ENCODE measurements at places on chromosomes 5 and 9. TPM values are rescaled to one million over a fixed set of nuclear protein-coding genes. Genes with fewer than 3 reads are reported as not detected.

- DNase-seq, result no peak
- no peak overlapping the region for H3K27ac ChIP-seq
- H3K4me3 ChIP-seq, result no peak overlapping the region
- H3K4me1 ChIP-seq, result no peaks in the 10 kb centered on the region
Observed at GRCh38 chr5:132547269-132547668, 3.9 kb upstream of the IL5 start.

- H3K4me1 ChIP-seq, result no peaks in the 10 kb centered on the region
- no peaks in the 10 kb centered on the region for H3K36me3 ChIP-seq
- no peak overlapping the region for H3K27ac ChIP-seq
- H3K4me3 ChIP-seq, result no peak overlapping the region
- no peak for DNase-seq
Observed at GRCh38 chr5:38045446-38045845, 205.6 kb upstream of the GDNF start.

DNA sequence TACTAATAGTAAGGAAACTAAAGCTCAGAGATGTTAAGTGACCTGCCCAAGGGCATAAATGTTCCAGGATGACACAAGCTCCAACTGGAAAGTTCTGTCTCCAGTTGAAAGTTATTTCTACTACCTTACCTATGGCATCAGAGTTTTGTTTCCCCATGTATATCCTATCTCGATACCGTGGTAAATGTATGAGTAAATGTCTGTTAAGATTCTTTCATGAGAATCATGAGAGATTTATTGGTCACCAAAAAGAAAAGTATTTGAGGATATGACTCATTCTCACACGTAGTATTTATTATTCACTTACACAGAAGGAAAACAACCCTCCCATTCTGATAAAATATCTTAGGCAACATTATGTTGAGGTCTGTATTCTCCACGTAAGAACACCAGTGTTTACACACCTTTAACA, 11.1 kb upstream of the SHOC1 start:
- H3K4me3 ChIP-seq, result no peak overlapping the region
- H3K27me3 ChIP-seq, result no peaks in the 10 kb centered on the region
- H3K36me3 ChIP-seq, result no peaks in the 10 kb centered on the region
- no peaks in the 10 kb centered on the region for H3K4me1 ChIP-seq

SLC36A3 gene
- not detected for total RNA-seq

IFNA7 gene
- total RNA-seq, result not detected

DNA sequence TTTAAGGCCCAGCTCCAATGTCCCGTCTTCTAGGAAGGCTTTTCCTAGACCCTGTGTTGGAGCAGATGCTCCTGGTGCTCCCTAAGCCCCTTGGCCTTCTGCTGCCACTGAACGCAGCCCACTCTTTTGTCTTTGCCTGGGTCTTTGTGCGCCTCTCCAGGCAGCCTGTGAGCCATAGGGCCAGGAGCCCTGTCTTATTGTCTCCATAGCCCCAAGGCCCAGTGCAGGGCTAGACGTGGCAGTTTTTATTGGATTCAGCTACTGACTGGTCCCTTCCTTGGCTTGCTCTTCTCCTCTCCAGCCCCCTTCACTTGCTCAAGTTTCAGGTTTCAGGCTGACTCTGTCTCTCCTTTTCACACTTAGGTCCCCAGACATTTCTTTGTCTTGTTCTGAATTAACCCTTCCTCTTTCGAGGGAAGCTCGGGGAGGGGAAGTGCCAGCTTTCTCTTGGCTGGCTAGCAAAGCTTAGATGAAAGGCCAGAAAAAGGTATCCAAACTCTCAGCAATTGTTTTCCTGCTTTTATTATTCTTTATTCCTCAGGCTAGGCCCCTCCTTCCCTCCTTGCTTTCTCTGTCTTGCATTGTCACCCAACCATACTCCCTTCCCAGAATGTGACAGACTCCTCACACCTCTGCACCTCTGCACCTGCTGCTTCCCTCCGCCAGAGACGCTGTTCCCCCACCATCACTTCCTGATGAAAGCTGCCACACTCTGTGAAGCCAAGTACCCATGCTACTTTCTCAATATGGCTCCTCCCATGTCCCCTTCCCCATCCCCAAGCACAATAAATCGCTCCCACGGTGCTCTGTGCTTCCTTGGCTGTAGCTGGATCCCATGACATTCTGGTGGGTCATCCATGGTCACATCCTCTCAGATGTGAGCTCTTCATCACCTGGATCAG, 101.6 kb upstream of the CPEB4 start:
- no peaks in the 10 kb centered on the region for H3K4me1 ChIP-seq
- H3K4me3 ChIP-seq, result no peak overlapping the region
- no peaks in the 10 kb centered on the region for H3K36me3 ChIP-seq
- DNase-seq, result no peak

DNA sequence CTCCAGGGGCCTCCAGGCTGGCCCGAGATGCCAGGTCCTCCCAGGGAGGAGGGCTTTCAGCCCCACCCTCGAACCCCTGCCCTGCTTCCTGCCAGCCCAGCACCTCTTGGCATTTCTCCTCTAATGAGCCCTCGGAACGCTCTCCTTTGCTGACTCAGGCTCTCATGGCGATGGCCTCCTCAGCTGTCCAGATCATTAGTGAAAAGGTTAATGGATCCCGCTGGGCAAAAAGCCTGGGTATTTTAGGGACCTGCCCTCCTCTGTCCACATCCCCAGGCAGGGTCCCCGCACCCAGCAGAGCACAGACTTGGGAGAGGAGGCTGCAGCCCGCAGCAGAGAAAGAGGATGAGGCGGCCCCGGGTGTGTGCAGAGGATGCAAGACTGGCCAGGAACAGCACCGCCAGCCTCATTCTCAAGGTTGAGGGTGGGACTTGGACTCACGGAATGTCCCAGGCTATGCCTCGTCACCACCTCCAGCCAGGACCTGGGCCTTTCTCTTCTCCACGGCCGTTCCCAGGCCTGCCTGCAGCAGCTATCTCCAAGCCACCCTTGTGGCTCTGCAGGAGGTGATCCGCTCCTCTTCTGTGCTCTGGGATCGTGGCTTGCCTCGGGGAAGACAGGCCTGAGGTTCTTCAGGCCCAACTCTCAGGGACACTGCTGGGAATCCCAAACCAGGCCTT, 23.0 kb upstream of the ADAMTS2 start:
- no peaks in the 10 kb centered on the region for H3K27me3 ChIP-seq
- H3K4me3 ChIP-seq, result no peak overlapping the region

DNA sequence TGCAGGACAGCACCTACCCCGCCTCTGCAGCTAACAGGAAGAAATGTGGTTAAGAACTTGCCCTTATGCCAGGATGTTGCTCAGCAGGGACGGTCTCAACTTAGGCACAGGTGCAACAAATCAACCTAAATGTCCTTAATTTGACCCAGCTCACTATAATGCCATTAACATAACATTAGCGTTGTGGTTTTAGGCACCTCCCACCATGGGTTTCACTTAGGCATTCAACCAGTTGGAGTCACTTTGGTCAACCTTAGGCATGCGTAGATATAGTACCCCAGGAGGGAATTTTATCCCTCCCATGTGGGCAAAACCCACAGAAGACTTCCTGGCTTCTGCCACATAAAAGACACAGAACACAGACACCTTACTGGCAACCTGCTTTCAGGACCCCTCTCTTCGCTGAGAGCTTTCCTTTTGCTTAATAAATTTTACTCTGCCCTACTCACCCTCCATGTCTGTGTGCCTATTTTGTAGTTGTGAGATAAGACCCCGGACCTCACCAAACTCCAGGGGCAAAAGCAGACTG, 8.7 kb upstream of the ERAP1 start:
- H3K4me1 ChIP-seq, result no peaks in the 10 kb centered on the region
- H3K4me3 ChIP-seq, result no peak overlapping the region
- H3K27me3 ChIP-seq, result no peaks in the 10 kb centered on the region
- no peak for DNase-seq
- H3K36me3 ChIP-seq, result no peaks in the 10 kb centered on the region
- H3K27ac ChIP-seq, result no peak overlapping the region

ARSI gene
- 0.91 TPM for total RNA-seq

- no peak overlapping the region for H3K4me3 ChIP-seq
- H3K27ac ChIP-seq, result no peak overlapping the region
- H3K27me3 ChIP-seq, result no peaks in the 10 kb centered on the region
- H3K36me3 ChIP-seq, result no peaks in the 10 kb centered on the region
Observed at GRCh38 chr5:160773646-160774410, 78.2 kb downstream of the ATP10B start.

DNA sequence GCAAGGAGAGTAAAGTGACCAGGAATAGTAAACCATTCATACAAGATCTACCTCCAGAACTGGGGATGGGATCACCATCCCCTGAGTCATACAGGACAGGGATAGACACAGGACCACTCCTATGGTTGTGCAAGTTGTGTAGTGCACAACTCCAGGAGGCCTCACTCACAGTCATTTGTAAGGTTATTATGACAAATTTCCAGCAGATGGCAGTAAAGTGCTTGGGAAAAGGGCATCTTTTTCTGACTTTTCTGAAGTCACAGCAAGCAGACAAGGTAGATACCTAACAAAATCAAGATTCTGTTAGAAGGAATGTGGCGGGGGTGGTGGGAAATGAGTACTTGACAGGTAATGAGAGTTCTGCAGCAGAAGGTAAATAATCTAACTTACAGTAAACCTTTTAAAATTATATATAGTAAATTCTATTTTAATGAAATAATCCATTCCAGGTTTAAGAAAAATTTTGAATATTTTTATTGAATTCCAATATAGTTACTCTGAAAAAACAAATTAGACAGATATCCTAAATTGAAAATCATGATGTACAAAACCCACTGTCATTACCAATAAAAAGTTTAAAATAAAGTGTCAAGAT, 16.7 kb upstream of the KIF27 start:
- DNase-seq, result no peak
- H3K27ac ChIP-seq, result no peak overlapping the region
- no peaks in the 10 kb centered on the region for H3K27me3 ChIP-seq

LIX1 gene
- total RNA-seq, result not detected

- H3K27ac ChIP-seq, result no peak overlapping the region
- no peaks in the 10 kb centered on the region for H3K36me3 ChIP-seq
- no peaks in the 10 kb centered on the region for H3K4me1 ChIP-seq
- no peaks in the 10 kb centered on the region for H3K27me3 ChIP-seq
Observed at GRCh38 chr5:137370096-137371071, 128.7 kb downstream of the SPOCK1 start.

FREM1 gene
- total RNA-seq, result 18.9 TPM

DNA sequence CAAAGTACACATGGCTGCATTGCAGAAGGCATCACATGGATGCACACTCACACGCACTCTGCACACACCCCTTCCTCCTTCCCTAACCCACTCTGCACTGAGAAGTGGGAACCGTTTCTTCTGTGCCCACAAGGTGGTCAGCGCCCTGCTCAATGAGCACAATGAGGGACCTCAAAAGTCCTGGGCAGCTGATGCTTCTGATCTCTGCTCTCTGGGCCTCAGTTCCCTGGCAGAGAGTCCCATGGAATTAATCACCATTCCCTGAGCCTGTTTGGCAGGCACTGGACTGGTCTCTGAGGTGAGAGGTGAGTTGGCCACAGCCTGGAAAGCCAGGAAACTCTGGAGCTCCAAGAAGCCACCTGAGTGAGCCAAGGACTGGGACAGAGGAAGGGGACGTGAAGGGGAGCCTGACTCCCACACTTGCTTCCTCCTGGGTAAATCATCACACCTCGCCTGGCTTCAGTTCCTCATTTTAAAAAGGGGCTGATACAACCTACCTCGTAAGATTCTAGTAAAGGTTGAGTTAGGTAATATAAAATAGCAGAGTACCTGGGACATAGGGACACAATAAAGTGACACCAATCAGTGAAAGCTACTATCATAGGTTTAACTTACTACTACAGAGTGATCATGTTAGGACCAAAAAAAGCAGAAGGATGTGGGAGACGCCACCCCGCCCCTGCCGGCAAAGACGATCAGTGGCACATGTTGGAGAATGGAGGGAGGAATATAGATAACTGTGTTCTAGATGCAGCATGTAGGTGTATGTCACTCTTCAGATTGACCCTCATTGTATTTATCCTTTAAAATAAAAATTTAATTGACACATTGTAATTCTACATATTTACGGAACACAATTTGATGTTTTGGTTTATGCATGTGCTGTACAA, 21.1 kb upstream of the IGFBPL1 start:
- no peak overlapping the region for H3K4me3 ChIP-seq
- H3K27me3 ChIP-seq, result no peaks in the 10 kb centered on the region
- no peaks in the 10 kb centered on the region for H3K4me1 ChIP-seq
- no peaks in the 10 kb centered on the region for H3K36me3 ChIP-seq
- H3K27ac ChIP-seq, result no peak overlapping the region

SHOC1 gene
- total RNA-seq, result 0.15 TPM

GRCh38 chr5:16894236-16895057, 41.6 kb downstream of the MYO10 start:
- H3K27ac ChIP-seq, result no peak overlapping the region
- no peak for DNase-seq
- H3K4me1 ChIP-seq, result no peaks in the 10 kb centered on the region
- no peaks in the 10 kb centered on the region for H3K27me3 ChIP-seq
- no peak overlapping the region for H3K4me3 ChIP-seq

DNA sequence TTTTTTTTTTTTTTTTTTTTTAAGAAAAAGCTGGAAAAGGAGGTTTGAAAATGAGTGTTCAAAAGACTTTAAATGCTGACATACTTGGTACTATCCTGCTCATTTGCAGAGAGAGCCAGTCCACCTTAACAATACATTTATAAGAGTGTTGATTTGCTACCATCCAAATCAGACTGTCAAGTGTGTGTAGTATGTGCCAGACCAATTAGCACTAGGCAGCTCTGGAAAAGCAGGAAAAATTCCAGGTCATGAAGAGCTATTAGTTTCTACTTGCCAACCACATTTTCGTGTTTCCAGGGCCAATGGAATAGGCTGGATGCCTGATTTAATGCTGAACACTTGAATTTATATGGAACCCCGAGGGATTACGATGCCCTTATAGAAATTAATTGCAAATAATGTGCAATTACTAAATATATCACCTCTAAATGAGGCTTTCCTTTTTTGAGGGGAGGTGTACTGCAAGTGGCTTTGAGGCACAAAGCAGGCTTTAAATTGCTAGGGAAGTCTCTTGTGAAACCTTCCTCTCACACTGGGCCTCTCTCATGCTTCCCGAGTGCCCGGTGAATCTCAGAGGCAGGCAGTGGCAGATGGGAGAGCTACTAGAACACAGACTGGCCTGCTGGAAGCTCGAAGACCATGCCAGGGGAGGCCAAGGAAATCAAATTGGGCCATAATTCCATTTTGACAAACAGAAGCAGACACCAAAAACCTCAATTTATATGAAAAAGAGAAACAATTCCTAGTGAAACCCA, 178.7 kb downstream of the PPP2R2B start:
- H3K4me1 ChIP-seq, result no peaks in the 10 kb centered on the region
- H3K27ac ChIP-seq, result no peak overlapping the region
- no peak overlapping the region for H3K4me3 ChIP-seq
- no peak for DNase-seq
- no peaks in the 10 kb centered on the region for H3K36me3 ChIP-seq

TLX3 gene
- not detected for total RNA-seq

DNA sequence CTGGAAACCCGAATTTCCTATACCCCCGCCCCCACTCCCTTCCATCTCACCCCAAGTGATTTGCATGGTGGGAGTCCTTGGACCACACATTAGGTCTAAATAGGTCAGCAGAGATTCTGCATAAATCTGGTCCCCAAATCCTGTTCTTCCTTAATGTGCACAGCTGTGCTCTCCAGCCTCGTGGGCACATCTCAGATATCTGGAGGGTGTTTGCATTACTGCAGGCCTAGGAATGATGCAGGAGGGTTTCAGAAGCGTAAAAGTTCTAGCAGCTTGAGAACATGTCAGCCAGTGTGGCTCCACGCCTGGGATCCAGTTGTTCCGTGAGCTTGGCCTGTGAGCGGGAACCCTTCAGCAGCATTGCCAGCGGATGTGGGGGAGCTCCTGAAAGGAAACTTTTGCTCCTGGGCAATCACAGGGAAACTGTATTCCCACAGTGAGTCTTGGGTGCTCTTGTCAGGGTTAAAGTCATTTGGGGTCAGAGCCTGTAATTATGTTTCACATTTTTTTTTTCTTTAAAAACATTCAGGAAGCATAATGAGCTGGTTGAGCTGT, 12.9 kb downstream of the ARHGAP26 start:
- H3K4me1 ChIP-seq, result peaks cover 5% of the 10 kb centered on the region
- H3K4me3 ChIP-seq, result no peak overlapping the region
- H3K36me3 ChIP-seq, result no peaks in the 10 kb centered on the region
- no peak overlapping the region for H3K27ac ChIP-seq
- no peaks in the 10 kb centered on the region for H3K27me3 ChIP-seq

Measured in aorta (tissue), 5 donors.